ENCODE measurements at places on chromosomes 4 and X.

GRCh38 chr4:73692701-73693100 lies 47.7 kb upstream of the CXCL8 start:
- DNase-seq = no peak

- no peak for DNase-seq
Measured at GRCh38 chr4:176286728-176287127, 17.7 kb upstream of the ASB5 start.

GRCh38 chr4:1846580-1846979 lies 9.4 kb downstream of the LETM1 start:
- DNase-seq = no peak

GRCh38 chr4:10099499-10100325 lies 16.9 kb downstream of the WDR1 start:
- no peak for DNase-seq

GRCh38 chrX:1484638-1485019 lies 31.9 kb upstream of the ASMTL start:
- DNase-seq = no peak

GRCh38 chr4:11700751-11701226 lies 272.1 kb upstream of the HS3ST1 start:
- no peak for DNase-seq

DNA sequence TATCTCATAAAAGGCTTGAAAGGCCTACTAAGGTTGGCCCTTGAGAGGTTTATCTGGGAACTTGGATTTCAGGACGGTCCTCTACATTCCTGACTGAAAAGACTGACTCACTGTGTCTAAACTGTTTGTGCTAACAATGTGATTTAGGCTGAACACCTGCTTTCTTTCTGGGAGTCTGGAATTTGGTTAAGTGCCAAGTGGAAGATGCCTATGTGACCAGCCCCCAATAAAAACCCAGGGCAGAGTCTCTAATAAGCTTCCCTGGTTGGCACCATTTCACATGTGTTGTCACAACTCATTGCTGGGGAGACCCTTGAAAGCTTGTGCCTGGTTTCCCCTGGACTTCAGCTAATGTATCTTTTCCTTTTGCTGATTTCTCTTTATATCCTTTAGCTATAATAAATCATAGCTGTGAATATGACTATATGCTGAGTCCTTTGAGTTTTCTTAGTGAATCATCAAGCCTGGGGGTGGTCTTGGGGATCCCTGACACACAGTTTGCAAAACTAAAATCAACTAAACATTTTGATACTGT lies 55.1 kb downstream of the GPR82 start:
- DNase-seq = no peak

DNA sequence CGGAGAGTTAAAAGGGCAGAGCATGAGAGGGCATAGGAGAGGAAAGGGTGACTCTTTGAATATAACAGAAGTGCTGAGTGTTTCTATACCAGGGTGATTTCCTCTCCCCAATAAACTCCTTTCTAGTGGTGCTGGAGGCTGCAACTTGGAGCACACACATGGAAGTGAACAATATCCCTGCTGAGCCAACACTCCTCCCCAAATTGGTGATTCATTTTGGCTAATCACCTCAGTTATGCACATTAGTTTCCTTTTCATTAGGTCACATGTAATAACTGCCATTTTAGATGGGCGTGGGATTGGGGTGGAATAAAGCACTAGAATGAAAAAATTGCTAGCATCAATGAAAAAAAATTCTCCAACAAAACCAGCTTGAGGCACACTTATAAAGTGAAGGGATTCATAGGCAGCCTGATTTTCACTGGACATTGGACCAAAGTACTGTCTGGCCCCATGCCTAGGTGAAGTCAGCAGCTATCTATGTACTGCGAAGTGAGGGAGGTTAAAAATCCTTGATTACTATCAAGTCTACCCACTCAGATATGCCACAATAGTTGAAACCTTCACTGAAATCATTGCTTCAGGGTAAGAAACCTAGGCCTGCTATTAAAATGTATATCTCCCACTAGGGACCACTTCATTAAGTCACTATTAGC lies 174.0 kb downstream of the GLUD2 start:
- DNase-seq = no peak

GRCh38 chr4:74590476-74590875 lies 145.5 kb downstream of the AREG start:
- DNase-seq = no peak

GRCh38 chrX:9865804-9866472 lies 79.7 kb downstream of the SHROOM2 start:
- no peak for DNase-seq

- DNase-seq = no peak
Measured at GRCh38 chr4:42608551-42608950, 48.4 kb downstream of the ATP8A1 start.

GRCh38 chr4:15729910-15730533 lies 27.2 kb downstream of the BST1 start:
- no peak for DNase-seq

- no peak for DNase-seq
Measured at GRCh38 chrX:119758731-119759247, 401 bp downstream of the SOWAHD start.

- DNase-seq = no peak
Measured at GRCh38 chr4:147582386-147583060, 34.7 kb upstream of the TMEM184C start.

DNA sequence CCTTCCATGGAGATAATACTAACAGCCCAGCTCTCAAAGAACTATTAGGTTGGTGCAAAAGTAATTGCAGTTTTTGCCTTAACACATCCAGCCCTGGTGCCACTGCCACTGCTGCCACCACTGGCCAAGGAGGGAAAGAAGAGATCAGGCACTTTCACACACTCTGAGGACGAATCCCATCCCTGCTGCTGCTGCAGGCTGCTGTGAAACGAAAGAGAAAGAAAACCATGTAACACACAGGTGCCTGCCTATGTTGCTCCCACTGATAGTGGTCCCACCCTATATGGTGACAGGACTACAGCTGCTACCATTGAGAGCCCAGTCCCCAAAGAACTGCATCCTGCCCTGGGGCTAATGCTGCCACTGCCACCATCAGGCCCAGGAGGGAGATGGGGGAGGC lies 35.1 kb downstream of the TMLHE start:
- DNase-seq = no peak

- no peak for DNase-seq
Measured at GRCh38 chrX:68832516-68833447, 4.0 kb downstream of the EFNB1 start.

DNA sequence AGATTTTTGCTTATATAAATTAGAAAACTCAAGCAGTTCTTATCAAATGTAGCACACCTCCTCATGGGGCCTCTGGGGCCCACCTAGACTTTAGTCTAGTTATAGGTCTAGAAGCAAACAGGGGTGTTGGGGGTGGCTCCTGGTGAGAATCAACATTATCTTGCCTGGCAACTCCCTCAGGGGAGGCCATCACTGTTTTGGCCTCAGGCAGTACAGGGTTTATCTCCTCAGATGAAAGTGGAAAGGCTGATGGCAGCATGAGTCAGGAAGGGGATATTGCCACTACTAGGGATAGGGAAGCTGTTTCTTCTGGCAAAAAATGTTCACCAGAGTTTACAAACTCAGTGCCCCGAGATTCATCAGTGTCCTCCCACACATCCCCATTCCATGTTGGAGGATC lies 232.4 kb upstream of the BMP3 start:
- DNase-seq = no peak

DNA sequence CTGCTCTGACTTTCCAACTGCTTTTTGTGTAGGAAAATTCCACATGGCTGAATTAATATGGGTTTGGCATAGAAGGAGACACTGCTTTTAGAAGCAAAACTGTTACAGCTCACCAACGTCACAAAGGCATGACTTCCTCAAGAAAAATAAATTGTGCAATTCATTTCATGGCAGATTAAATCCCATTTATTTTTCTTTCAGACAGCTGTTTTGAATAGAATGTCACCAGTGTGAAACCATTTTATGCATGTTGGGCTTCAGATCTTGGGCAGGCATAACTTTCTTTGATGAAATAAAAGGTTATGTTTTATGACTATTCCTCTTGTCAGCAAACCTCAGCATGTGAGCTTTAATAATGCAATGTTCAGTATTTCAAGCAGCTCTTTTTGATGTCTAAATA lies 542.8 kb downstream of the GALNTL6 start:
- no peak for DNase-seq

DNA sequence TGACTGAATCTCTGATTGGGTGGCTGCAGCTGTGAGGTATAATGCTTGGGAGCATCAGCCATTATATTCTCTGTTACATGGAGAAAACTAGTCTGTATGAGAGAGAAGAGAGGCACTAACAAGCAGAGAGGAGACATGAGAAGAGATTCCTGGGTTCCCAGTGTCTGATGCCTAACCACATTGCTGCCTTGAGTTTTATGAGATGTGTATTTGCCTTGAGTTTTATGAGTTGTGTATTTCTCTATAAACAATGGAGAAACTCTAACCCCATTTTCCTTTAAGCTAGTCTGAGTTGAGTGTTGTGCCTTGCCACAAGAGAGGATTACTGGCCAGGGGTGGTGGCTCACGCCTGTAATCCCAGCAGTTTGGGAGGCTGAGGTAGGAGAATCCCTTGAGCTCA lies 208.1 kb downstream of the BCOR start:
- DNase-seq = no peak

DNA sequence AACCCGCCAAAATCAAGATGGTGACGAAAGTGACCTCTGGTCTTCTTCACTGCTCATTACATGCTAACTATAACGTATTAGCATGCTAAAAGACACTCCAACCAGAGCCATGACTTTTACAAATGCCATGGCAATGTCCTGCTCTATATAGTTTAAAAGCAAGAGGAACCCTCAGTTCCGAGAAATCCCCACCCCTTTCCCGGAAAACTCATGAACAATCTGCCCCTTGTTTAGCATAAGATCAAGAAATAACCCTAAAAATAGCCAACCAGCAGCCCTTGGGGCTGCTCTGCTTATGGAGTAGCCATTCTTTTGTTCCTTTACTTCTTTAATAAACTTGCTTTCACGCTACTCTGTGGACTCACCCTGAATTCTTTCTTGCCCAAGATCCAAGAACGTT lies 463.5 kb upstream of the FAM241A start:
- DNase-seq = no peak

DNA sequence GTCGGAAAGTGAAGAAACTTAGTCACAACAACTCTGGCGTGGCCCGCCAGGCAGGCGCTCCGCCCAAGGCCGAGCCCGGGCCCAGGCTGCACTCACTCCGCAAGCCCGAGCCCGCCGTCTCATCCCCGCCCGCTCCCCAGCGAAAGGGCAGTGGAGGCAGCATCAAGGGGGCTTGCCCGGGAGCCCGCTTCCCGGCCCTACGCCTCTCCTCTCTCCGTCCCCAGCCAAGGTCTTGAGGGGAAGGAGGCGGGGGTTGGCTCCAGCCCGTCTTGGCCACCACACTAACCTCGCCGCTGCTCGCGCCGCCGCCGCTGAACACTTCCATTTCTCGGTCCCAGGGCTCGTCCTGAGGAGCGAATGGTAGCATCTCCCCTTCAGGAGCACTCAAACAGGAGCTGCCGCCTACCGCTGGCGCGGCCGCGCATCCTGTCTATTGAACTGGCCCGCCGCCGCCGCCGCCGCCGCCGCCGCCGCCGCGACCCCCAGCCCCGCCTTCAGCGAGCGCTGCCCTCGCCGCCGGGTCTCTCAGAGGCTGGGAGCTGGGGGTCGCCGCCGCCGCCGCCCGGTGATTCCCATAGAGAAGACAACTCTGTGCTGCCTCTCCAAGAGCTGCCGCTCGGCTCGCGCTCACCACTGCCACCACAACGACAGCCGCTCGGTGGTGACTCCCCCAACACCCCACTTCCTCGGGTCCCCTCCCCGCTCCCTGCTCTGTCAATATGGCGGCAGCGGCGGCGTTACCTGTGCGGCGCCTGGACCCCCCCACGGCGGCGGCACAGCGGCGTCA lies at the start of gene RPS6KA6:
RPS6KA6 (minus strand) TSS at position 667 of the 787 bp plus-strand sequence; CDS start at position 367, 300 bp downstream.
- no peak for DNase-seq

GRCh38 chr4:5051278-5052203 lies at the start of gene STK32B:
TSS of gene STK32B (plus strand) at chr4:5051480.
- DNase-seq = no peak

- DNase-seq = no peak
Measured at GRCh38 chrX:38106991-38107655, 100.8 kb downstream of the SYTL5 start.

- DNase-seq = no peak
Measured at GRCh38 chr4:127555106-127555505, 77.7 kb upstream of the INTU start.

DNA sequence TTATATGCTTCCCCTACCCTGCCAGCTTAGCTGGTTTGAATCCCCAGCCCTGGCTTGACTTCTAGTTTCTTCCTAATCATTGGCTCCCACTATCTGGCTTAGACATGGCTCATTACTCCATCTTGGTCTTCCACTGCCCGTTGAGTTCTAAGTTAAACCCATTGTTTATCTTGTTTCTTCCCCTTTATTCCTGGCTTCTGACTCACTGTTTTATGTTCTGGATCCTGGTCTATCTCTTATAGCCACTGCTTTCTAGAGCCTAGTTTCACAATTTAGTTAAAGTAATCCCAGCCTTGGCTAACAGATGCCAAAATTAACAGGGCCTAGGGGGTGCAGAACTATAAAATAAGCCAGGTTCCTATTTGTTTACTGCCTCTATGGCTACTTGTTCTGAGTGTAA lies 120.9 kb downstream of the ARHGEF9 start:
- no peak for DNase-seq

DNA sequence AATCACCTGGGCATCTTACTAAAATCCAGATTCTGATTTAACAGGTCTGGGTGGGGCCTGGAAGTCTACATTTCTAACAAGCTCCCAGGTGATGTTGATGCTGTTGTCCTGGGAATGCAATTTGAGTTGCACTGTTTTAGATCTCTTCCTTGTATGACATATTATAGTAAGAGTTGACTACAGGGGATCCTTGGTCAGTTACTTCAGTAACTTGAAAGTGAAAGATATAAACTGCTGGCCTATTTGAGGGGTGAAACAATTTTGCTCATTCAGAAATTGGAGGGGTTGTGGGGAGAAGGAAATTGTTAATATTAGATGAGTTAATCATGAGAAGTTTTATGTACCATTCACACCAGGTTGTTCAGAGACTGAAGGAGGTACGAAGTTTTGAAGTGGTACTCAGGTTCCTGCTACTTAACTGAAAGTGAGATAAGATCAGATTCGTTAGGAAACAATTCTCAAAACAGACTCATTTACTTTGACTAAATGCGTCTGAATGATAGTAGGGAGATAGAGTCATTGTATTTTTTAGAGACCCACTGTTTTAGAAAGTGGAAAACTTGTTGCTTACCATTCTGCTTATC lies 12.5 kb downstream of the SH2D1A start:
- no peak for DNase-seq

GRCh38 chr4:37528166-37528885 lies 157.8 kb downstream of the RELL1 start:
- no peak for DNase-seq

DNA sequence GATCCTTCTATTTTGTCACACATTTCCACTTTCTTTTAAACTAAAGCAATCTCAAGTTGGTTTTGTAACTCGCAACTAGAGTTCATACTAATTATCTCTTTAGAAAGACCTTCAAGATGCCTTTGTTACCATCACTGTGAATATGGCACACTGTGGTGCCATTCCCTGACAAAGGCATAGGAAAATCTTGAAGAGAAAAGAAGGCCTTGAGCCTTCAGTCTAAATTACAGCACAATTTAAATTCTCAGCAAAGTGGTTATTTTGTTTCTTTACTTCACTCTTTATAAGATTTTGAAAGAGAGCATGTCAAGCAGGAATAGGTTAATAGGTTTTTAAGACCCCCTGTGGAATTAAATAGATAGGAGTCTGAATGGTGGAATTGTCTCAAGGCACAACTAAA lies 89.0 kb upstream of the BANK1 start:
- DNase-seq = no peak
